Ascending aorta (tissue), 2 donors: ENCODE measurements at places on chromosomes 6 and 20. TPM values are rescaled to one million over a fixed set of nuclear protein-coding genes. Genes with fewer than 3 reads are reported as not detected.

- DNase-seq, result no peak
Observed at GRCh38 chr6:7268816-7269555, 44.0 kb downstream of the SSR1 start.

GRCh38 chr20:48521121-48521520 lies 306.7 kb downstream of the PREX1 start:
- DNase-seq, result no peak

DNA sequence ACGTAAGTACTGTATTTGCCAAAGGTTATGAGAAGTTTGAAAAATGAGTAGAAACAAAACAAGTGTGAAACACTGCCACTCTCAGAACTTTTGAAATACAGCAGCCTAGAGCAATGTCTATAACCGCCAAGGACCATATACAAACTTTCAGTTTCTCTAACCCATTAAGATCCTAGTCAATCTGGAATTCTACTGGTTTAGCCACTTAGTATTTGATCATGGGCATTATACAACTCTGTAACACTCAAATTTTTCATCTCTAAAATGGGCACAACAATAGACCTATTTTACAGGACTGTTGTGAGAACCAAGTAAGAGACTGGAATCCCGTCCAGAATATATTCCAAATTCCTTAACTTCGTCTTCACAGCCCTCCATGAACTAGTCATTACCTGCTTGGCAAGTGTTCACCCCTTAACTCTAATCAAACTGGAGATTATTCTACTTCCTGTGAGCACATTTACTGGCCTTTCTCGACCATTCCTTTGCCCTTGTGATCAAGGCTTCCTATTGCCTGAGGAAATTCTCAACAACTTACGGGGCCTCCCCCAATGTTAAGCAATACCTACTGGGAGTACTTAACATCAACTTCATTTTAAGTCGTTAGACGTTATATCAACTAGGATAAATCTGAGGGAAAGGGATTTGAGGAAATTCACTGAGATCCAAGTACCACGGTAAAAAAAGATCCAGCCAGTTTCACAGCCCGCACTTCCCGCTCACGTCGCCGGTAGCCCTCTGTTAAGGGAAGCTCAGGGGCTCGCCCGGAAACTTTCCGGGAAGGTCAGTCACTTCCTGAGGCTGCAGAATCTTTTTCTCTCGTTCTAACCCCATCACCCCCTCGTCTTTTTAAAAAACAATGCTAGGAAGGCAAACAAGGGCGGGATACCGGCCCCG lies 1.1 kb downstream of the EIF2S2 start:
- DNase-seq, result no peak

GRCh38 chr6:90905351-90905750 lies 318.5 kb upstream of the MAP3K7 start:
- DNase-seq, result no peak

DNA sequence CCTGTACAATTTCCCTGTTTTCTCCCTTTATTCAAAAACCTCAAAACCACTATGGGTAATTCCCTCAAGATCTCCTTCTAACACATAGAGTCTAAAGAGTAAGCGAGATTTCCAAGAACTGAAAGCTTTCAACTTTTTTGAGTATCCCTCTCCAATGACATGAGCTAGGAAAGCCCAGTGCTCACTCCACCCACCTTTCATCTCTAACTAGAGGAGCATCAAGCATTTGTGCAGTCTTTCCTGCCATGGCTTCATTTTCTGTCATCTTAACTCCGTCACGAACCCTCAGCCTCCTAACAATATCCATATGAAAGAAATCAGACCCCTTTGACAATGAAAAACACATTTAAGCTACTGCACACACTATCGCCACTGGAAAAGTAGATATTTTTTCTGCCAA lies 91.9 kb upstream of the SUPT3H start:
- DNase-seq, result no peak

DNA sequence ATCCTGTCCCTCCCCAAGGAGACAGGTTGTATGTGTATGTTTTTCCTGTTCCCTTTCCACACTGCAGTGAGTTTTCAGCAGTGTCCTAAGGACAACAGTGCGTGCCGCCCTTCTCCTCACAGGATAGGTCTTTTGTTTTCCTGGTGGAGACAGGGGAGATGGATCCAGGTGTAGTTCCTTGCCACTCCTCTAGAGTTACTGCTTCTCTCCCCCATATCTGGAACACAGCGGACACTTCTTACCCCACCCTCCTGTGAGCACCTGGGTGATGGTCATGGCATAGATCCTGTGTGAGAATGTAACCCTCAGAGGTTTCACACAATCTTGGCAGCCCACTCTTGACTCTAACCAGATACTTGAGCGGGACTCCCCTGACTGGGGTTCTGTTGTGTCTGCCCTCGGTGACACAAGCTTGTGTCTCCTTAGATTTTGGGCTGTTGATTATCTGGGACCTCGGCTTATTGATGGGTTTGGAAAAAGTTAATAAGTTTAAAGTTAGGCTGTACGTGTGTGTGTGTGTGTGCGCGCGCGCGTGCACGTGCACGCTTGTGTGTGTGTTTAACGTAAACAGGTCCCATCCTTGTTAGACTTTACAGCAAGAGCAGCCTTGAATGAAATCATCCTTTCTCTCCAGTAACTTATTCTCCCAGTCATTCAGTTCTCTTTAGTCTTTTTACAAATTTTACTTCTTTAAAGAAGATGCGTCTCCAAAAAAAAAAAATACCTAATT lies 131.3 kb upstream of the EDN1 start:
- DNase-seq, result no peak

DNA sequence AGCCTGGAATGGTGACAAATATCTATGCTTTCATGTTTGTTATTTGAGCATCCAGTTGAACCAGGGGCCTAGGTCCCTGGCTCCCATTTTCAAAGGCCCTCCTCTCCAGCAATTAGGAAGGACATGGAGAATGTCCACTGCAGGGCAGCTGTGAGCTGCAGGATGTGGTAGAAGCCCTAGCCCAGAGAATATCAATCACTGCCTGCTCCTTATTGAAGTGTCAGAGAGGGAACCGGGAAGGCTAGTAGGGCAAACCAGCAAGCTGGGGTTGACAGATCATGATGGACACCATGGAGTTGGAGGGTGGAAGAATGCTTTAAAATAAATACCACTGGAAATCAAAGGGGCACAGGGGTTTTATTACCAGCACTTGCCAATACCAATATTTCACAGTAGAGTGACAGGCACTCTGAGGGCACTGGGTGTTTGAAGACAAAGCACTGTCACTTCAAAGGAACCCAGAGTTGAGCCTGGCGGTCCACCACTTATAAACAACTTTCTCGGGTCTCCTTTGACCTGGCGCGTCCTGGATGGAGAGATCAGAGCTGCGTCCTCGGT lies 47.7 kb downstream of the ZNF831 start:
- no peak for DNase-seq

GRCh38 chr6:139126255-139126654 lies 8.6 kb upstream of the HECA start:
- no peak for DNase-seq

DNA sequence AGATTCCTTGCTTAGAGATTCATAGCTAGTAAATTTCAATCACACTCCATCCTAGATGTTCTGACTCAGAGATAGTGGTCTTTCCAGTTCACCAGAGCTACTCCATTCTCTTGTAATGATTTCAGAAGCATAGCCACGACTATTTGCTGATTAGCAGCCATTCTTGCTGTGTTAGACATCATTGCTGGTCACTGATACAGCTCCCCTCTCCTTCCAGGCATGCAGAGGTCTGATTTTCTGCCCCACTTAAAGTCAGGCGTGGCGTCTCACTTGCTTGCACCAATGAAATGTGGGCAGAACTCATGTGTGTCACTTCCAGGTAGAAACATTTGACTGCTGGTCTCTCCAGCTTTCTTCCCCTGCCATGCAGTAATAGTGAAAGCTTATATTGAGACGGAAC lies 168.9 kb upstream of the JARID2 start:
- DNase-seq, result no peak

DNA sequence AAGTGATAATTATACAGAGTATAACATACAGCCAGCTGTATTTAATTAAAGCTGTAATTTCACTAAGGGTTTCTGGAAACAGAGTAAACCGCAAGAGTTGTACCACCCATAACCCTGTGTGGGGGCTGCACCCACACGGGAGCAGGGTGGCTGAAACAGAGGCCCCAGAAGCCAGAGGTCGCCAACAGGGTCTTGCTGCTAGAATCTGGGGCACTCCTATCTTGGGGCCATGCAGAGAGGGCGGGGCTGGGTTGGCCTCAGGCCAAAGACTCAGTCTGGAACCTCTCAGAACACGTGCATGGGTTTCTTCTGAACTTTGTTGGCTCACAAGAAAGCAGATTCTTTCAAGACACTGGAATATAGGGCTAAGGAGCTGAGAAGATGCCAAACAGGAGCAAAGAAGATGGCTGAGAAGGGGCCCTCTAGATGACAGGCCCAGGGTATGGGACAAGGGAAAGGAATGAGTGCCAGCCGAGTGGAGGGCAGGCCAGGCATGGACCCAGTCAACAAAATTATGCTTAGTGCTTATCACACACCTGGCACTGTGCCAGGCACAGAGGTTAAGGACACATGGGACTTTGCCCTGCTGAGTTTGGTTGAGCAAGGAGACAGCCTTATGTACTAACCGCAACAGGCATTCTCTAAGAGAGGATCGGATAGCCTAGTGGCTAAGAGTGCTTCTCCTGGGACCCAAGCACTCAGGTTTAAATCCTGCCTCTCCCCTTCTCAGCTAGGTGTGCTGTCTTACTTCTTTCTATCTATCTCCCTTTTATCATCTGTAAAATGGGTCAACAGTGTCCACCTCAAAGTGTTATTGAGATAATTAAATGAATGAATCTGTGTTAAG lies 96.6 kb upstream of the FOXP4 start:
- no peak for DNase-seq

- DNase-seq, result no peak
Observed at GRCh38 chr6:149925253-149925973, 2.5 kb upstream of the RAET1G start.

GRCh38 chr20:22629927-22630326 lies 45.6 kb upstream of the FOXA2 start:
- no peak for DNase-seq

GRCh38 chr6:133590814-133591213 lies 298.1 kb upstream of the TCF21 start:
- DNase-seq, result no peak

HLA-DOA gene
- total RNA-seq, result 358 TPM

IL17F gene
- not detected for total RNA-seq

GRM4 gene
- total RNA-seq, result not detected

POM121L2 gene
- total RNA-seq, result not detected

TMEM14A gene
- total RNA-seq, result 11.9 TPM

ARMC12 gene
- not detected for total RNA-seq
